ENCODE measurements at places on chromosomes 2 and 18. TPM values are rescaled to one million over a fixed set of nuclear protein-coding genes. Genes with fewer than 3 reads are reported as not detected.

CHN1 gene
- polyA plus RNA-seq, result 61.8 TPM

ELOA2 gene
- polyA plus RNA-seq, result 0.06 TPM

GYPC gene
- 20.2 TPM for polyA plus RNA-seq

KLF7 gene
- 28.1 TPM for polyA plus RNA-seq

EPHA4 gene
- 58.1 TPM for polyA plus RNA-seq

TGFBRAP1 gene
- 18.9 TPM for polyA plus RNA-seq

POTEC gene
- polyA plus RNA-seq, result 0.05 TPM

CCDC85A gene
- 22.8 TPM for polyA plus RNA-seq

MYO5B gene
- 2.6 TPM for polyA plus RNA-seq

COLEC11 gene
- polyA plus RNA-seq, result 1.2 TPM

POU3F3 gene
- 52.2 TPM for polyA plus RNA-seq

MEMO1 gene
- 44.8 TPM for polyA plus RNA-seq

PPP3R1 gene
- 131 TPM for polyA plus RNA-seq

RNF138 gene
- polyA plus RNA-seq, result 48.3 TPM

DYNAP gene
- polyA plus RNA-seq, result not detected

OSBPL6 gene
- 17.5 TPM for polyA plus RNA-seq

MC5R gene
- 0.40 TPM for polyA plus RNA-seq

CUL3 gene
- polyA plus RNA-seq, result 92.0 TPM

IRS1 gene
- 19.0 TPM for polyA plus RNA-seq

CLASP1 gene
- 56.6 TPM for polyA plus RNA-seq

SIGLEC15 gene
- 0.10 TPM for polyA plus RNA-seq

TRABD2A gene
- polyA plus RNA-seq, result 1.6 TPM

PECR gene
- 13.6 TPM for polyA plus RNA-seq

GCG gene
- not detected for polyA plus RNA-seq

PDE1A gene
- polyA plus RNA-seq, result 8.7 TPM

NGEF gene
- polyA plus RNA-seq, result 46.3 TPM

CD8B2 gene
- 0.59 TPM for polyA plus RNA-seq

SPEG gene
- polyA plus RNA-seq, result 71.1 TPM

MRPL19 gene
- polyA plus RNA-seq, result 40.8 TPM

RGPD4 gene
- 0.14 TPM for polyA plus RNA-seq

ADCY3 gene
- 36.7 TPM for polyA plus RNA-seq

TUBA3D gene
- 0.76 TPM for polyA plus RNA-seq

TUBA4B gene
- polyA plus RNA-seq, result 0.39 TPM

AKAIN1 gene
- polyA plus RNA-seq, result 2.8 TPM

SCN2A gene
- polyA plus RNA-seq, result 58.6 TPM

ANKRD62 gene
- polyA plus RNA-seq, result 0.14 TPM

SAG gene
- 0.48 TPM for polyA plus RNA-seq

FBXO41 gene
- 47.4 TPM for polyA plus RNA-seq

MYO7B gene
- 10.6 TPM for polyA plus RNA-seq

RAPGEF4 gene
- polyA plus RNA-seq, result 46.1 TPM

ERBB4 gene
- 20.0 TPM for polyA plus RNA-seq

IL1R2 gene
- not detected for polyA plus RNA-seq

TUBA3E gene
- not detected for polyA plus RNA-seq

RGPD3 gene
- 0.20 TPM for polyA plus RNA-seq

HOXD11 gene
- 0.39 TPM for polyA plus RNA-seq

FTCDNL1 gene
- polyA plus RNA-seq, result 2.9 TPM

RBM45 gene
- 18.3 TPM for polyA plus RNA-seq

NAT8 gene
- polyA plus RNA-seq, result 1.5 TPM

NXPH2 gene
- polyA plus RNA-seq, result 12.7 TPM

C1GALT1C1L gene
- 2.3 TPM for polyA plus RNA-seq

NEU4 gene
- 8.2 TPM for polyA plus RNA-seq

ALPI gene
- polyA plus RNA-seq, result not detected

RDH14 gene
- polyA plus RNA-seq, result 31.8 TPM

ZNF396 gene
- polyA plus RNA-seq, result 5.3 TPM

TRAPPC8 gene
- polyA plus RNA-seq, result 45.7 TPM

All from spinal cord (tissue), 10 donors.